ENCODE measurements at places on chromosomes 3 and 15.
A peak's percentile ranks its signal among the peaks of the same experiment; 100 is the strongest.

GRCh38 chr15:74129586-74130154 is 716 bp upstream of the ISLR2 start:
- no peak for DNase-seq

DNA sequence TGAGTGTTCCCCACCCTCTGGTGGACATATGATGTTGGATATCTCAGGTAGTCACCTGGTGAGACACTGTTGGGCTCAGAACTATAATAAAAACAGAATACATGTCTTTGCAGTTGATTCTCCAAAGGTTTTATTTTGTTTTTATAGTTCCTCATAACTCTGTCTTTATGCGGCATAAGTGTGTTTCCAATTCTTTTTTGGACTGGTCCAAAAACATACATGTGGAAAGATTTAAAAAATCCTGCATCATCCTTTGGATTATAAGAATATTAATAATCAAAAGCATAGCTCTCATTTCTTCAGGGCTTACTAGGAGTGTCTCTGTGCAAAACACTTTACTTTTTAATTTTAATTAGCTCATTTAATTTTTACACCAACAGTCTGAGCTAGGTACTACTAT is 71.0 kb upstream of the ANKRD34C start:
- no peak for DNase-seq

DNA sequence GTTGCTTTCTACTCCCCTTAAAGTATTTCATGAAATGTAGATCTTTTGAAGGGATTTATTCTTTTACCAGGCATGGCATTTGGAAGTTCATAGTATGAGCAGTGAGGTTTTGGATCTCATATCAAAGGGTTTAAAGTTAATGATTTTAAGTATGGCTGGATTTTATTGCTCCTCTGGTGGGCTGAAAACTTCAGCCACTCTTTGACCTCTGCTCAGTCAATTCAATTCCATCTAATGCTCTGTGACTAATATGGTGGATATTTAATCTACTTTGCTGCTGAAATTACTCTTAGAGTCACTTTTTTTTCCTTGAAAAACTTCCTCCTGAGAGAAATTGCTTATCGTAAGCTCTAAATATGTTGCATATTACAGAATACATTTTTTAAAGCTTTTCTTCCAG is 218.6 kb downstream of the NR2F2 start:
- DNase-seq = no peak

DNA sequence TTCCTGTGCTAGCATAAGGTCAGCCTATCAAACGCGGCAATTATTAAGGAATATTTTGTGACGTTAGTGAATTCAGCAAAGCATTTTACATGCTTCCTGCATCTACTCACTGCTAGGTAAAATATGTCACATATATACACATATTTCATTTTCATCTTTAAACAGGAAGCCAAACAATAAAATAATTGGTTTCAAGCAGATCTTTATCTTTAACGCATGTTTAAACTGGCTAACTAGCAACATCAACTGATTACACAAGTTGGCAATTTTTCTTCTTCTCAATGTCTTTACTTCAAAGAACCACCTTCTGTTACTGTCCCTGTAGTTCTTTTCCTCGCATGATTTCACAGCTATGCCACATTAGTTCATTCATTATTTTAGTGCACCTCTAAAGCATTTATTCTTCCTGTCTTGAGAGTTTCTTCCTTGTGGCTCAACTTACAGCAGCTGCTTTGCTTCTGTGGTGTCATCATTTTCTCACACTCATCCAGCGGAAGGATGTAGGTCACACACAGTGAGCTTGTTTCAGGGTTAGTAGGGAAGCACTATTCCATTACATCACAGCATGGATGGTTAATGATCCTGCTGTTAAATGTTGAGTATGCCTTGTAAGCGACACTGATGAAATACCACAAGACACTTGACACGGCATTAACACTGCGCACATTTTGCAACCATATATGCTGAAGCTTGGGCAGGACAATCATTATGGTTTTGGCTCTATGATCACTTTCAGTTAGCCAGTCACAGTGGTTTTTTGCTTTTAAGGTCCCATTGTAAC is 2.3 kb upstream of the BCHE start:
- peak; percentile 3 for DNase-seq

DNA sequence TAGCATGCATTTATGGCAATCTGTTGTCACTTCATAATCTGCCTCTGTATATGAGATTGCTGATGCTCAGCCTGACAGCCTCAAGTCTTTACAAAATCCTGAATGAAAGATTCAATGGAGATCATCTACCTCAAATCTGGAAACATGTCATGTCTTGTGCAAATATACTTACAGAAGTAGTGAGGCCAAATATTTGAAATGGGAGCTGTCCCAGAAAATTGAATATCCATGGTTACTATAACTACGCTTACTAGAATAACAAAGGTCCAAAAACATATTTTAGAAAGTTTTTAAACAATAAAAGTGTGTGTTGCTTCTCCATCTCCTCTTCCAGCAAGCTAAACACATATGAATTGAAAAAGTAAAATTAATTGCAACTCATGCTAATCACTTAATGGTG is 133.2 kb upstream of the DPH6 start:
- no peak for DNase-seq

GRCh38 chr3:29711255-29711771 is 430.4 kb downstream of the RBMS3 start:
- DNase-seq = no peak

DNA sequence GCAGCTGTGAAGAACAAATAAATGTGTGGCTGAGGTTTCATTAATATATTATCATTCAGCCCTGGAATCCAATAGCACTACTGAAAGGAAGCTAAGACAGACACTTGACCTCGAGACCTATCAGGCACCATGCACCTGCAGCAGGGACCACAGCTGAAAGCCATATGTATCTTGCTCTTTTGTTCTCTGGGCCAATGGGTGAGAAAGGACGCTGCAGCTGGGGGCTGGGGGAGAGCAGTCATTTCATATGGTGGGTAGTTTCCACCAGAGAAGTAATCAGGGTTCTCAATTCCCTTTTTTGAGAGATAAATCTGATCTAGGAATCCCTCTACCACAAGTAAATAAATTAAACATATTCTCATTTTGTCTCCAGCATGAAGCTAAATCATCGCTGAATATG is 225.6 kb upstream of the STRIT1 start:
- no peak for DNase-seq

DNA sequence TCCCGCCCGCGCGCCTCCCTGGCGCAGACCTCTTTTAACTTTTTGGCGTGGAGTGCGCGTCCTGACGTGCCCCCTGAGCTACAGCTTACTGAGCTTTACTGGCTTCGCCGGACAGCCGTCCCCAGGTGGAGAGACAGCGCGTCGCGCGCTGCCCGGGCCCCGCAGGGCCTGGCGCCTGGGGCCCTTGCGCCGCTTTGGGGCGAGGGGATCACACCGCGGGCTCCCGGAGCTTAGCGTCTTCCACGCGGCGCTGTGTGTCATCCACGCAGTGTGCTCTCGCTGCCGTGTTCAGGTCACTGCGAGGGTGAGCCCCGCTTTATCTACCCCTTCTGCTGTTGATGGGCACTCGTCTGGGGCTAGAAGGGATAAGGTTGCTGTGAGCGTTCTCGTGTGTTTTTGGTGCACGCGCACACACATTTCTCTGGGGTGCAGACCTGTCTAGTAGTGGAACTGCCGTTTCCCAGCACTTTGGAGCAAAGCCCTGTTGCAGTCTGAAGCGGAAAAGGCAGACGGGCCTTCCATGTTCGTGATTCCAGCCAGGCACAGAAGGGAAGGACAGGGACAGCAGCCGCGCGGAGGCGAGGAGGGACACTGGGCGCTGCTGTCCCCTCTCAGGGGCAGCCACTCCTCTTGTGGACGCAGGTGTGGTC is 33.1 kb upstream of the ALDH1L1 start:
- DNase-seq = peak; percentile 7

- DNase-seq = no peak
These were observed 83.4 kb downstream of the TFDP2 start for GRCh38 chr3:142065932-142066331.
